ENCODE measurements at places on chromosomes 3 and 15.

DNA sequence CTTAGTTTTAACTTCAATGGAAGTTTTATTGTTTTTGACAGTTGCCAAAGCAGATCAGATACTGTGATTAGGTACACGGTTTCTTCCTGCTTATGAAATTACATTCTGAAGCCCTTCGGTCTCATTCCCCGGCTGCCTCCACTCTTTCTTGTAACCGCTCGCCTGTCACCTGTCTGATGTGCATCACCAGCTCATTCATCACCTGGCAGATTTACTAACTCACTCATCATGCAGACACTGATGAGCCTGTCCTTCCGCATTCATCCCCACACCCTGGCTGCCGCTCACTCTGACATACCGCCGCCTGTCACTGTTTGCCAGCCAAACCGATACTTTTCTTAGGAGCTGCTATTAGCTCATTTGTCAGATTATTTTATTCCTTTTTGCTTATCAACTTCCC, 82.8 kb upstream of the NSMCE3 start:
- DNase-seq: no peak

GRCh38 chr3:108642526-108642925, 53.0 kb downstream of the DZIP3 start:
- DNase-seq: peak; percentile 1

DNA sequence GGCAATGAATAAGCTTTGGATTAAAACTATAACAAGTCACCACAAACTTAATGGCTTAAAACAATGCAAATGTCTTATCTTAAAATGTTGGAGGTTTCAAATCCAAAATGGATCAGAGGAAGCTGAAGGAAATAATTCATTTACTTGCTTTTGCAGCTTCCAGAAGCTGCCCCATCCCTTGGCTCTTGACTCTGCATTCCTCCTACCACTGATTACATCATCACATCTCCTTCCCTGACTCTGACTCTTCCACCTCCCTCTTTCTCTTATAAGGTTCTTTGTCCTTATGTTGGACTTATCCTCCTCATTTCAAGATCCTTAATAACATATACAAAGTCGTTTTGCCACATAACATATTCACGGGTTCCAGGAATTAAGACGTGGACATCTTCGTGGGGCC, 982.8 kb upstream of the ROBO1 start:
- DNase-seq: no peak

DNA sequence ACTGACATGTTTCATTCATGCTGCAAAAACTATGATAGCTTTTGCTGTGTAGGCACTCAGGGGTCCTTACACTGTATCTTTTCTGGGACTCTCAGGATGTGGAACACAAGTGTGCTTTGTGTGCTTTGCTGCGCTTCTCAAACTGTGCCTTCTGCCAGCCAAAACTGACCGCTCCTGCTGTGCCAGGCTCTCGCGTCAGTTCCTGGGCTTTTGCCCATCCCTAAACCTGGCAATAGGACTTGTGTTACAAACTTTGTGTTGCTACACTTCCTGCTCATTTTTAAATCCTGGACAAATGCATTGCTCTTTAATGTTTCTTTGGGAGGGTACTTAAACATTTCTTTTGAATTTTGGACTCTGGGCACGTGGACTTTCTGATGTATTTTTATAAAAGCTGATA, 60.3 kb downstream of the DIPK2A start:
- DNase-seq: no peak

GRCh38 chr3:194744826-194745225, 59.1 kb downstream of the FAM43A start:
- no peak for DNase-seq

DNA sequence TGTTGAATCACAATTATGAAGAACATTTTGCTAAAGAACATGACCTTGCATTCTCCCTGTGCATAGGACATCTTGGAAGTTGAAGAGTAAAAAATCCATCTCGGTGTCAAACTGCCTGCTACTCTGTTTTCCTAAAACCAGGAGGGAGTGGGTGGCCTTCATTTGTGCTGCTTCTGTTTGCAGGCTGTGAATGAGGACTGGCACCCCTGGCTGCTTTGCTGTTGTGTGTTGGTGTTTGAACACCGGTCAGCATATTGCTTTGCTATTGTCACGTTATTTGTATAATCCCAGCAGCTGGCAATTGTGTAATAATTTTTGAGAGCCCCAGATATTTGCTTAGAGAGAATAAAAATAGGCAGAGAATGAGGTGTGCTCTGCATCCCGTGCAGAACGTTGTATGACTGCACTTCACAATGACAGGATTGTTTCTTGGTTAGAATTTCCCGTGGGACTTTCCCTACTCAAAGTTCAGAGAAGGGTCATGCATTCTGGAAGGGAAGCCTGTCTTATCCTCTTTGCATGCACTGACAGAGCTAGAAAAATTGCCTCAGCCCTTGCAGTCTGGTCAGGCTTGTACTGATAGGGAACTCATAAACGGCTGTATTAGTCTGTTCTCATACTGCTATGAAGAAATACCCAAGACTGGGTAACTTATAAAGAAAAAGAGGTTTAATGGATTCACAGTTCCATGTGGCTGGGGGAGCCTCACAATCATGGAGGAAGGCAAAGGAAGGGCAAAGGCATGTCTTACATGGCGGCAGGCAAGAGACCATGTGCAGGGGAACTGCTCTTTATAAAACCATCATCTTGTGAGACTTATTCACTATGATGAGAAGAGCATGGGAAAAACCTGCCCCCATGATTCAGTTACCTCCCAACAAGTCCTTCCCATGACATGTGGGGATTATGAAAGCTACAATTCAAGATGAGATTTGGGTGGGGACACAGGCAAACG, 16.3 kb downstream of the SV2B start:
- DNase-seq: no peak

DNA sequence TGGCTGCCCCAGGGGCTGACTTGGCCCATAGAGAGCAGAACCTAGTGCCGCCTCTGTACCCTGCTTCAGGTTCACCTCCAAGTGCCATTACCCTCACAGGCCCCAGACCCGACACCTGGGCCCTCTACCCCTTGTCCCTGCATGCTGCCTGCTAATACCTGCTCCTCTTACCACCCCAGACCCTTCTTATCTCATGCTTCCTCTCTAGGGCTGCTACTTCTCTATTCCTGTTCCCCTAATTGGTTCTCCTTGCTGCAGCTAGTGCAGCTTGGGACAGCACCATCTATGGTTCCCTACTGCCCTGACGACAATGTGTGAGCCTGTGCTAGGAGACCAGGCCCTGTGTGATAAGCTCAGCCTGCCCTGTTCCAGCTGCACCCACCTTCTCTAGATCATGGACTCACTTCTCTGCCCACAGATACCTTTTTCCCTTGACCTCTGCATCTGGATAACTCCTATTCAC, 15.3 kb downstream of the HDAC11 start:
- no peak for DNase-seq

DNA sequence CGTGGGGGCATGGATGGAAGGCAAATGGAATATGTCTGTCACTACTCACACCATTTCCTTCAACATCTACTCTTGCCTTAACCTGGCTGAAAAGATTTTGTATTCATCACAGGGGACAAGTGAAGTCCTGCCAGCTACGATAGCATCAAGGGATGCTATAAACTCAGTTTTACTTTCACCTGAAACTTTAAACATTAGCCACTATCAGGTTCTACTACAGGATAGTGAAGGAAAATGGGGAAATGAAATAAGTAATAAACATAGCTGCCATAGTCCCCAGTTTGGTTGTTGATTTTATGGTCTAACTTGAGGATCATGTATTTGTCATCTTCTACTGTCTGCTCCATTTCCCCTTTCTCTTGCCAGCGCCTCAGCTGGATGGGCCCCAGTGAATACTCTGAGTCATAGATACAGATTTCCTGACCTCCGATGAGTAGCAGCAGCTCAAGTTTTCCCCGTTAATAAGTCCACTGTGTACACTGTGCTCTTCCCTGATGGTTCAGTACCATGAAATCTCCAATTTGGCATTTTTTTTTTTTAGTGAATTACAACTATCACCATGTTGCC, 338.2 kb upstream of the SLCO3A1 start:
- DNase-seq: peak; percentile 60

- no peak for DNase-seq
Observed at GRCh38 chr3:151971814-151972579, 98.6 kb downstream of the SUCNR1 start.

DNA sequence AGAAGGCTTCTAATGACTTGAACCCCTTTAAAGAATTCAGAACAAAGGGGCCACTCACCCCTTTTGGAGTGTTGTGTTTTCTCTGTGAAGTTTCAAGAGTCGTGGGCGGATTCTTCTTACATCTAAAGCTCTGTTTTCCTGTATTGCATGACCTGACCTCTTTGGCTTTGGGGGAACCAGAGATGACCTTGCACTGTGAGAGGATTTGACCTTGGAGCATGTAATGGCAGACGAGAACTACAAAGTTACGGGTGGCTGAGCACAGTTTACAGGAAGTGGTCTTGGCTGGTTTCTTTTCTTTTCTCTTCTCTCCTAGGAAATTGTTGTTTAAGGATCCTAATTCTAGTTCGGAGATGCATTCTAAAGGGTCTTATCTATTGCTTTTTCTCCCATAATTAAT, 6.2 kb upstream of the BDH1 start:
- no peak for DNase-seq

- DNase-seq: no peak
Observed at GRCh38 chr15:40852529-40852928, 8.7 kb downstream of the SPINT1 start.

DNA sequence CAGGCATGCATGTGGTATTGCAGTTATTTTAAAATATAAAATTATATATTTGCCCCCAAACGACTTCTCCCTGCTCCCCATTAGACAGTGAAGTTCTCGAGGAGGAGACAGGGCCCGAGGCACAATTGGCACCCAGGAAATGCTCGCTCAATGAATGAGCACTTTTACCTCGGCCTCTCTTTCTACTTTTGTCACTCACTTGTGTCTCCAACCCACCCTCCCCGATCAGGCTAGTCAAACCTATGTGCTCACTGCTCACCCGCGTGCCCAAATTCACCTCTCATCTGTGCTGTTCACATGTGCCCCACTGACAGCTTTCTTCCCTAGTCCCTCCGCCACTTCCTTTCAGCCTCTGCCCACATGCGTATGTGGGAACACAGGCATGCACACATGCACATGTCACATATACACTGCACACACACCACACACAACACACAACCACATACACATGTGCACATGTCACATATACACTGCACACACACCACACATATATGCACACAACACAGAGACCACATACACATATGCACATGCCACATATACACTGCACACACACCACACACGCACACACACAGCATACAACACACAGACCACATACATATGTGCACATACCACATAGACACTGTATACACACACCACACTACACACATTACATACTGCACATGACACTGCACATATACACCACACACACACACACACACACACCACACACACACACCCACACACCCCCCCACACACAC, 46.3 kb upstream of the DLG1 start:
- DNase-seq: no peak

DNA sequence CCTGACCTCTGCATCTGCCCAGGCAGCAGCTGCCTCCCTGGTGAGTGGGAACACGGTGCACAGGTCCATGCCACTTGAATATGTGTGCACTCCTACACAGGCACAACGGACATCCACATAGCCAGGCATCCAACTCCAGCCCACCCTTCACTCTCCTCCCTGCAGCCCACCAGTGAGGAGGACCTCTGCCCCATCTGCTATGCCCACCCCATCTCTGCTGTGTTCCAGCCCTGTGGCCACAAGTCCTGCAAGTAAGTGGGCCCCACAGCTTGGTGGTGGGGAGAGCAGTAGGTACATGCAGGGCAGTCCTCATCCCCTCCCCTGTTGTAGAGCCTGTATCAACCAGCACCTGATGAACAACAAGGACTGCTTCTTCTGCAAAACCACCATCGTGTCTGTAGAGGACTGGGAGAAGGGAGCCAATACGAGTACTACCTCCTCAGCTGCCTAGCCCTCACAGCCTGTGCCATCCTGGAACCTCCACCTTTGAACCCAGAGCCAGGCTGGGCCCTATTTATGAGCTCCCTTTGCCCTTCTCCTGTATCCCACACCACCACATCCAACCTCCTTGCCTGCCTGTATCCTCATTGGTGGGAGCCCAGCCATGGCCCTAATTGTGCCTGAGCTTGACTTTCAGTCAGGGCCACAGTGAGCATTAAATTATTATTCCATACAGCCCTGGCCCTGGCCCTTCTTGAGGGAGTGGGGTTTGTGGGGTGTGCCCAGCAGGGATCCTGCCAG, 1.5 kb upstream of the AMIGO3 start:
- DNase-seq: no peak

- no peak for DNase-seq
Observed at GRCh38 chr3:47669026-47669749, 90.5 kb upstream of the CSPG5 start.

DNA sequence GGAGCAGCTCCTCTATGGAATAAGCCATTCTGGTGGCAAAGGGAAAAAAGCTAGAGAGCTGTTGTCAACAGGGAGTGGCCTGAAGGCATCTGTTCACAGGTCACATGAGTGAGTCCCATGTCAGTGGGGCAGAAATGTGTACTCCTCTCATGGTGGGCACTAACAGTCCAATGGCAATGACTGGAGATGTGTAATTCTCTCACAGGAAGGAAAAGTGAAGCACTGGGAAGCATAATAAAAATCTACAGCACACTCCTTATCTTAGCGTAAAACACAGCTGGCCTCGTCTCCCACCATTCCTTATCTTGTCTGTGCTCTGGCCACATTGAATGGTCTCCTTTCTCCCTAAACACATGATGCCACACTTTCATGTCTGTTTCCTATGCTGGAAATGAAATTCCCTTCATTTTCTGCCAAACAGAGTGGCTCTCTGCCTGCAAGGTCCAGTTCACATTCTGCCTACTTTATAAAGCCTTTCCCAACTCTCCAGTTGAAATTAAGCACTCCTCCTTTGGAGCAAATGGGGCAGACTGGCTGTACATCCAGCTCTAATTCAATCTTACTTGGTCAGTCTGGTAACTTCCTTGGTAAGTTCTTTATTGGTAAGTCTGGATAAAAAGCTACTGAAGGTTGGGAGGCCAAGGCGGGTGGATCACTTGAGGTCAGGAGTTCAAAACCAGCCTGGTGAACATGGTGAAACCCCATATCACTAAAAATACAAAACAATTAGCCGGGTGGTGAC, 139.8 kb downstream of the RPL22L1 start:
- no peak for DNase-seq

- no peak for DNase-seq
Observed at GRCh38 chr3:155334914-155335723, 41.6 kb upstream of the STRIT1 start.
